Naive thymus-derived CD8-positive, alpha-beta T cell (primary cell): ENCODE measurements at places on chromosomes 5 and 9. TPM values are rescaled to one million over a fixed set of nuclear protein-coding genes. Genes with fewer than 3 reads are reported as not detected.

DDX4 gene
- not detected for total RNA-seq

TMOD1 gene
- 1.6 TPM for total RNA-seq

NOXA1 gene
- 4.1 TPM for total RNA-seq

FRMPD1 gene
- total RNA-seq, result not detected

SARDH gene
- 8.7 TPM for total RNA-seq

PIP5K1B gene
- 1.2 TPM for total RNA-seq

PCDHB11 gene
- total RNA-seq, result not detected

SLCO4C1 gene
- total RNA-seq, result 0.18 TPM

PCDHB6 gene
- total RNA-seq, result not detected

MSX2 gene
- total RNA-seq, result not detected

LCN15 gene
- total RNA-seq, result not detected

NSMF gene
- 19.3 TPM for total RNA-seq

C5orf52 gene
- not detected for total RNA-seq

F2RL2 gene
- total RNA-seq, result not detected

NPR3 gene
- not detected for total RNA-seq

STK32A gene
- total RNA-seq, result not detected

RANBP3L gene
- not detected for total RNA-seq

SPATA9 gene
- total RNA-seq, result not detected

ASPN gene
- not detected for total RNA-seq

NTNG2 gene
- total RNA-seq, result 8.5 TPM

CHSY3 gene
- not detected for total RNA-seq

FAM78A gene
- 79.6 TPM for total RNA-seq

PCDHAC2 gene
- total RNA-seq, result not detected

GABBR2 gene
- not detected for total RNA-seq

GBGT1 gene
- total RNA-seq, result 4.9 TPM

HTR4 gene
- not detected for total RNA-seq

NR2F1 gene
- not detected for total RNA-seq

PLPP7 gene
- 0.82 TPM for total RNA-seq

ESM1 gene
- total RNA-seq, result not detected

SEMA5A gene
- not detected for total RNA-seq

CLIC3 gene
- 13.5 TPM for total RNA-seq

SUSD3 gene
- total RNA-seq, result 64.0 TPM

TRIM7 gene
- total RNA-seq, result 4.2 TPM

TNFSF8 gene
- total RNA-seq, result 21.3 TPM

TNFSF15 gene
- not detected for total RNA-seq

JAKMIP2 gene
- 0.44 TPM for total RNA-seq

GPX8 gene
- total RNA-seq, result not detected

SH3RF2 gene
- total RNA-seq, result not detected

DMRT3 gene
- total RNA-seq, result not detected

TOR1B gene
- 27.1 TPM for total RNA-seq

ARL14EPL gene
- not detected for total RNA-seq

MRPS2 gene
- total RNA-seq, result 35.7 TPM

CD14 gene
- 4.5 TPM for total RNA-seq

SLC36A2 gene
- total RNA-seq, result not detected

C5orf58 gene
- total RNA-seq, result not detected

EDIL3 gene
- total RNA-seq, result not detected

PCDHGC3 gene
- not detected for total RNA-seq

PAEP gene
- not detected for total RNA-seq

DAPK1 gene
- 1.9 TPM for total RNA-seq

SLC34A3 gene
- not detected for total RNA-seq

SWI5 gene
- total RNA-seq, result 12.1 TPM

RORB gene
- not detected for total RNA-seq

C5orf34 gene
- total RNA-seq, result 5.3 TPM

PDCD1LG2 gene
- total RNA-seq, result not detected

PCDHB3 gene
- total RNA-seq, result not detected

BAG1 gene
- total RNA-seq, result 55.9 TPM

TTC1 gene
- 45.6 TPM for total RNA-seq

SLC38A9 gene
- 24.4 TPM for total RNA-seq
